ENCODE measurements at places on chromosomes 11 and 22. TPM values are rescaled to one million over a fixed set of nuclear protein-coding genes. Genes with fewer than 3 reads are reported as not detected.

APOL1 gene
- 68.4 TPM for total RNA-seq

TSGA10IP gene
- not detected for total RNA-seq

SMTNL1 gene
- total RNA-seq, result not detected

DGCR2 gene
- 50.4 TPM for total RNA-seq

ST13 gene
- total RNA-seq, result 225 TPM

SEC14L2 gene
- 15.9 TPM for total RNA-seq

MS4A12 gene
- total RNA-seq, result not detected

KCNJ4 gene
- 0.03 TPM for total RNA-seq

FKBP2 gene
- 81.8 TPM for total RNA-seq

OR51G1 gene
- total RNA-seq, result not detected

IL10RA gene
- total RNA-seq, result not detected

SPI1 gene
- total RNA-seq, result not detected

Measured in smooth muscle cell of the pulmonary artery (primary cell).